ENCODE measurements at places on chromosomes 2 and 18.

GRCh38 chr2:108454440-108454839, 5.4 kb downstream of the GCC2 start:
- H3K4me3 ChIP-seq = no peak overlapping the region
- H3K27ac ChIP-seq = no peak overlapping the region
- peaks cover 1% of the 10 kb centered on the region for H3K36me3 ChIP-seq
- DNase-seq = no peak
- no peaks in the 10 kb centered on the region for H3K27me3 ChIP-seq

DNA sequence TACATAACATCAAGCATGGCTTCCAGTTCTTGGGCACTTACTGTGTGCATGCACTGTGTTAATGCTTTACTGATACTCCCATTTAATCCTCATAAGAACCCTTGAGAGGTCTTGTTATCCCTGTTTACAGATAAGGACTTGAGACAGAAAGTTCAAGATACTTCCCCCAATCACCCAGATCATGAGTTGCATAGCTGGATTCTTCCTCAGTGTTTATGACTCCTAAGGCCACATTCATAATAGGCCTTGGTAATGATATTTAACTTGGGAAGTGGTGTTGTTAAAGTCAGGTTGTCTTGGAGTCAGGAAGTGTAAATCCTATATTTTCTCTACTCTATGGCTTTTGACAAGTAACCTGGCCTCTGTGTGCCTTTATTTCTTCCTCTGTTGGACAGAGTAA, 22.7 kb downstream of the NOSTRIN start:
- H3K36me3 ChIP-seq = no peaks in the 10 kb centered on the region
- no peak overlapping the region for H3K27ac ChIP-seq
- no peak overlapping the region for H3K4me3 ChIP-seq
- no peak for DNase-seq
- H3K27me3 ChIP-seq = peaks cover 2% of the 10 kb centered on the region

- no peak overlapping the region for H3K4me3 ChIP-seq
- DNase-seq = no peak
- H3K4me1 ChIP-seq = no peaks in the 10 kb centered on the region
- H3K36me3 ChIP-seq = no peaks in the 10 kb centered on the region
Measured at GRCh38 chr2:124163840-124164239, 138.8 kb downstream of the CNTNAP5 start.

GRCh38 chr2:58938988-58939387, 697.9 kb upstream of the FANCL start:
- H3K27me3 ChIP-seq = no peaks in the 10 kb centered on the region
- no peak overlapping the region for H3K27ac ChIP-seq
- no peak for DNase-seq
- no peaks in the 10 kb centered on the region for H3K4me1 ChIP-seq

DNA sequence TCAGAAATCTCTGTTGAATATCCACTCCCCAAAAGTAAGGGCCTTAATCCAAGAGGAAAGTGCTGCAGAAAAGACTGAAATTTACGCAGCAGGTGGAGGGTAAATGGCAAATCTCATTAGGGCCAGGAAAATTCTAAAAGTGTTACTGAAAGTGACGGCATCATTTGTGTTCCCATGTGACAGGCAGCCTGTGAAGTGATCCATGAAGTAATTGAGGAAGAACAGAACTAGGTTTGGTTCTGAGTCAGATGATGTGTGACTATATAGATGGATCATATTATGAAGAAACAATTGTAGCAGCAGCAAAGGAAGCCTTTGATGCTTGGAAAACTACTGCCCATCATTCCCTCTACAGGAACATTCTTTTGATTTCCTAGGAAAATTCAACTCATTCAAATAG, 401.2 kb downstream of the TGIF1 start:
- no peaks in the 10 kb centered on the region for H3K4me1 ChIP-seq
- no peak for DNase-seq
- H3K27ac ChIP-seq = no peak overlapping the region
- H3K36me3 ChIP-seq = no peaks in the 10 kb centered on the region
- no peak overlapping the region for H3K4me3 ChIP-seq

- no peaks in the 10 kb centered on the region for H3K27me3 ChIP-seq
- H3K4me3 ChIP-seq = peak overlapping the region; percentile 34
- H3K36me3 ChIP-seq = no peaks in the 10 kb centered on the region
- peaks cover 37% of the 10 kb centered on the region for H3K4me1 ChIP-seq
- no peak for DNase-seq
Measured at GRCh38 chr2:43178602-43179542, 47.5 kb downstream of the ZFP36L2 start.

DNA sequence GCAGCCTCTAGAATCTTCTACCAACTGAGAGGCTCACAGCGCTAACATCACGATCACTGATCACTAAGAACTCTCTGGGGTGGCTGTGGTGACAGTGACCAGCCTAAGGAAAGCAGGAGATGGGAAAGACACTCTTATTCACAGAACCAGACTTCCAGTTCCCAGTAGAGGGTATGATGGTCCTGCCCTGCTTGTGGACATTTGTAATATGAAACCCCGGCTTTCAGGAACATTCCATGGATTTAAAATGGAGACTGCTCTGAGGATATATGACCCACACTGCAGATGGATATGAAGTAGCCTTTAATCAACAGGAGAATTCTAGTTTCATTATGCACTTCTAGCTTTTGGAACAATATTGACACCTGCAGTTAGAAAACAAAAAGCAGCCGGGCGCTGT, 131.8 kb downstream of the AFF3 start:
- H3K4me3 ChIP-seq = no peak overlapping the region
- H3K27ac ChIP-seq = no peak overlapping the region

GRCh38 chr2:100599566-100599965, 36.8 kb downstream of the PDCL3 start:
- H3K4me3 ChIP-seq = no peak overlapping the region
- no peak overlapping the region for H3K27ac ChIP-seq
- H3K36me3 ChIP-seq = no peaks in the 10 kb centered on the region
- H3K27me3 ChIP-seq = no peaks in the 10 kb centered on the region
- no peaks in the 10 kb centered on the region for H3K4me1 ChIP-seq
- DNase-seq = no peak

- H3K4me3 ChIP-seq = no peak overlapping the region
- H3K27ac ChIP-seq = no peak overlapping the region
- no peak for DNase-seq
- no peaks in the 10 kb centered on the region for H3K27me3 ChIP-seq
- no peaks in the 10 kb centered on the region for H3K4me1 ChIP-seq
- H3K36me3 ChIP-seq = no peaks in the 10 kb centered on the region
Measured at GRCh38 chr2:201959626-201960025, 74.0 kb upstream of the FZD7 start.

GRCh38 chr2:11239666-11240462, 84.6 kb downstream of the SLC66A3 start:
- H3K27ac ChIP-seq = no peak overlapping the region
- no peak overlapping the region for H3K4me3 ChIP-seq
- no peaks in the 10 kb centered on the region for H3K36me3 ChIP-seq
- no peak for DNase-seq
- H3K4me1 ChIP-seq = no peaks in the 10 kb centered on the region

GRCh38 chr18:78955051-78955450, 24.6 kb upstream of the SALL3 start:
- H3K27me3 ChIP-seq = no peaks in the 10 kb centered on the region
- H3K4me3 ChIP-seq = no peak overlapping the region
- H3K4me1 ChIP-seq = no peaks in the 10 kb centered on the region
- H3K36me3 ChIP-seq = no peaks in the 10 kb centered on the region
- no peak overlapping the region for H3K27ac ChIP-seq

DNA sequence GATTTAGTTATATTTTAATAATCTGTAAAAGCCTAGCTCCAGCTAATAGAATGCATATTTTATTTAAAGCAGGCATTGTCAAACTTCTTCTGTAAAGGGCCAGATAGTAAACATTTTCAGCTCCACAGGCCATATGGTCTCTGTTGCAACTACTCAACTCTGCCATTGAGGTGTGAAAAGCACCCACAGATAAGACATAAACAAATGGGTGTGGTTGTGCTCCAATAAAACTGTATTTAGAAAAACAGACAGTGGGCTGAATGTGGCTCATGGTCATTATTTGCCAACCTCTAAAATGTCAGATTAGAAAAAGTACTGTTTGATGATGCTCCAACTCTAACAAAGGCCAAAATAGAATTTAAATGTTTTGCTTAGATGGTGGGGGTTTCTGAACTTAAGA, 519.9 kb downstream of the RNF144A start:
- H3K36me3 ChIP-seq = no peaks in the 10 kb centered on the region
- DNase-seq = no peak

- H3K27me3 ChIP-seq = no peaks in the 10 kb centered on the region
- no peak overlapping the region for H3K27ac ChIP-seq
- H3K36me3 ChIP-seq = no peaks in the 10 kb centered on the region
- DNase-seq = no peak
Measured at GRCh38 chr2:20235655-20236305, 10.8 kb upstream of the SDC1 start.

DNA sequence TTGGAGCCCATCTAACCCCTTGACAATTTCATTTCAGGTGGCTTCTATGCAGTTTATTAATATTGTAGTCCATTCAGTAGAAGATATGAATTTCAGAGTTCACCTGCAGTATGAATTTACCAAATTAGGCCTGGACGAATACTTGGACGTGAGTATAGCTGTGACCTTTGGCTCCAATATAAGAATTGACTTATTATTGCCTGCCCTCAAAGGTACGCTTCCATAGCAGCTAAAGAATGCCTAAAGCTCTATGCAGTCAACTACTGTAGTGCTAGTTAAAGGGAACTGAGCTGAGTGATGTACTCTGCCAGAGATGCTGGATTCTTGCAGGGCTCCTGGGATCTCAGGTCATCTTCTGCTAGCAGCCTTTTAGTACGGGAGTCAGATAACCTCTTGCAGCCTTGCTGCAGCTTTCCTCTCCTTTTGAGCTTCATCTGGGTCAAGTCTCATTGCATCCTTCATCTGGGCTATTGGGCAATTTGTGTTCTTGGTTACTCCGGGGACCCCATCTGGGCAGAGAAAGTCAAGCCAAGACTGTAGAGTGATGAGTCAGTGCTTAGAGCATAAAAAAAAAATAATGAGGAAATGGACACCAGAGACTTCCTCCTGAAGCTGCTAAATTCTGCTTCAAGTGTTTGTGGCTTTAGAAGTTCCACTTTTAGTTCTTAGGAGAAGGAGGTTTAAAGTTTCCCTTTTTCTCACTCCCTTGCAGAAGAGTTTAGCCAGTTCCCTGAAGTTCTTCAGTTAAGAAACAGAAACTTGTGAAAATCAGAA, 105.6 kb downstream of the PRPF40A start:
- no peaks in the 10 kb centered on the region for H3K4me1 ChIP-seq
- no peak overlapping the region for H3K27ac ChIP-seq
- no peak overlapping the region for H3K4me3 ChIP-seq
- DNase-seq = no peak
- no peaks in the 10 kb centered on the region for H3K27me3 ChIP-seq

GRCh38 chr2:98569197-98569793, 39.0 kb downstream of the COA5 start:
- H3K4me3 ChIP-seq = no peak overlapping the region
- H3K27me3 ChIP-seq = no peaks in the 10 kb centered on the region
- no peaks in the 10 kb centered on the region for H3K4me1 ChIP-seq
- H3K27ac ChIP-seq = no peak overlapping the region
- H3K36me3 ChIP-seq = no peaks in the 10 kb centered on the region
- DNase-seq = no peak

DNA sequence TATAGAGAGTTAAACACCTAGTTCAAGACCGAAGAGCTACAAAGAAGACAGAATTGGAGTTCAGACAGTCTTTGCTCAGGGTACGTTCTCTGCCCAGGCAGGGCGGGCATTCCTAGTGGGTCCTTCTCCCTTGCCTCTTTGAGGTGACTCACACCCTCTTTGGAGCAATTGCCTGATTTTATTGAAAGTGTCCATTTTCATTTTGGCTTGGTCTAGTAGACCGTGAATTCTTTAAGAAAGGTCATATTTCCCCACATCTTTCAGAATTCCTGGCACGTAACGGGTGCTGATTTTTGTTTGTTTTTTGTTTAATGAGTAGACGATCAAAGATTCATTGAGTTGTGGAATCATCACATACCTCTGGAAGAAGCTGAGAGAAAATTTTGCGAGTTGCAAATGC, 871.5 kb downstream of the RNF144A start:
- H3K4me3 ChIP-seq = no peak overlapping the region
- no peak overlapping the region for H3K27ac ChIP-seq
- no peak for DNase-seq
- no peaks in the 10 kb centered on the region for H3K27me3 ChIP-seq
- no peaks in the 10 kb centered on the region for H3K36me3 ChIP-seq

- DNase-seq = no peak
- no peak overlapping the region for H3K27ac ChIP-seq
- no peak overlapping the region for H3K4me3 ChIP-seq
Measured at GRCh38 chr2:16093639-16094529, 153.5 kb downstream of the MYCN start.

GRCh38 chr2:216081012-216081411, 597 bp downstream of the PECR start:
- H3K27ac ChIP-seq = peak overlapping the region; percentile 84
- no peaks in the 10 kb centered on the region for H3K27me3 ChIP-seq
- no peaks in the 10 kb centered on the region for H3K36me3 ChIP-seq

DNA sequence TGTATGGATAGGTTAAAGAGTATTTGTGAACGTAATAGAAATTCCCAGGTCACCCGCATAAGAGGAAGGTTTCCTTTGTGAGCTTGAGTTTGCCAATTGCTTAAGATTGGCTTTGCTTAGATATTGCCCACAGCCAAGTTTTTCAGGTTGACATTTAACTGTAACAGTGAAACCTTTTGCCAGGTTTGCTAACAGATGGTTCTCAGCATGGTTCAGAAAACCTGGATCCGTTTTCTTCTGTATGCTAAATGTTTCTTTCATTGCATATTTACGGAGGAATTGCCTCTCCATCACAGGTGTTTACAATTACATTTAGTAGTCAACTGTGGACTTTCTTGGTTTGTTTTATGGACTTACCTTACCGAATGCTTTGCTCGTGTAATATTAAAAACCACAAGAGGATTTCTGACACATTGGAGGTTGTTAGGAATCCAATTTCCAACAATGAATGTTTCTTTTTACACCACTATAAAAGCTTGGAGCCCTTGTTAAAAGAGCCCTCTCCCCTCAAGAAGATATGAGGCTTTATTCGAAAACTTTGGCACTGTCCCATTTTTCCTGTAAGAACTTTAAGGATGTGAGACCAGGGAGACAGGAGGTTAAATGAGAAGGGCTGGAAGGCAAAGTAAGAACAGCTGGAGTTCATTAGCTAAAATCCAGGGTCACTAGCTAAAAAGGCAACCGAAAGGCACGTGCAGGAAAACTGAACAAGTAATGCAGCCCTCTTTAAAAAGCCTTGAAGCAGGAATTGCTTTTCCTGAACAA, 7.8 kb downstream of the CDK15 start:
- no peaks in the 10 kb centered on the region for H3K27me3 ChIP-seq
- no peak for DNase-seq
- H3K36me3 ChIP-seq = no peaks in the 10 kb centered on the region
- peaks cover 4% of the 10 kb centered on the region for H3K4me1 ChIP-seq
- no peak overlapping the region for H3K4me3 ChIP-seq

GRCh38 chr2:70312560-70312959, 10.7 kb upstream of the FAM136A start:
- DNase-seq = no peak
- H3K4me1 ChIP-seq = no peaks in the 10 kb centered on the region
- no peak overlapping the region for H3K4me3 ChIP-seq
- H3K36me3 ChIP-seq = no peaks in the 10 kb centered on the region

- no peak overlapping the region for H3K27ac ChIP-seq
- no peaks in the 10 kb centered on the region for H3K36me3 ChIP-seq
- H3K27me3 ChIP-seq = peaks cover 8% of the 10 kb centered on the region
- 0 out of 2 replicates have a peak, but pooled peaks cover 2% of the 10 kb centered on the region for H3K4me1 ChIP-seq
- H3K4me3 ChIP-seq = no peak overlapping the region
Measured at GRCh38 chr2:45172760-45173392, 163.6 kb upstream of the SIX2 start.

All from Panc1 (cell line).